ENCODE measurements at places on chromosomes 16 and 17. TPM values are rescaled to one million over a fixed set of nuclear protein-coding genes. Genes with fewer than 3 reads are reported as not detected.

Gene CLEC3A
- not detected for total RNA-seq

GRCh38 chr16:50460538-50461399 lies 87.4 kb upstream of the NKD1 start:
- no peak for DNase-seq

- DNase-seq, result no peak
These were observed 586 bp downstream of the UBALD2 start for GRCh38 chr17:76265624-76266243.

GRCh38 chr16:3095869-3096268 lies 3.2 kb downstream of the ZSCAN10 start:
- no peak for DNase-seq

DNA sequence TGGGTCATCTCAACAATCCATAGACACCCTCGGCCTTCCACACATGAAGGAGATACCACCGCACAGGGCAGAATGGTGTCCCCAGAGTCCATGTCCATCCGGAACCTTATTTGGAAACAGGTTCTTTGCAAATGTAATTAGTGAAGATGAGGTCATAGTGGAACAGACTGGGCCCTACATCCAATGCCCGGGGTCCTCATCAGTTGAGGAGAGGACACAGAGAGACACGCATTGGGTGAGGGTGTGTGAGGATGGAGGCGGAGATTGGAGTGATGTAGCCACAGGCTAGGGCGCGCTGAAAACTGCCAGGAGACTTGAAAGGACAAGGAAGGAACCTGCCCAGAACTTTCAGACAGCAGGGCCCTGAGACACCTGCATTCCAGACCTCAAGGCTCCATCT lies 169.4 kb downstream of the ENGASE start:
- no peak for DNase-seq

DNA sequence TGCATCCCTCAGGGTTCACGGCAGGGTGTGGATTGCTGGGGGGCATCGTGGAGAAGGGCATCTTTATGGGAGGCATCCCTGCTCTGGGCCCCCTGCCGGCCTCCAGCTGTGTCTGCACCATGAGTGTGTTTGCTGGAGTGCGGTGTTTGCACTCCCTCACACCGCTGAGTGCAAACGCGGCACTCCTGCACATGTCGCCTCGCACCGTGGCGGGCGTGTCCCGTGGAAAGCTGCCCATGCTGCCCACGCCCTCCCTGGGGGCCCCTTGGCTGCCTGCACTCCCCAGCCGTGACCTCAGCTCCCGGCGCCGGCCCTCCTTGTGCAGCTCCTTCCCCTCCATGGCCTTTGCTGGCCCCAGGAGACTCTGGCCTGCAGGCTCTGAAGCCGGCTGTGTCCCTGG lies 74.6 kb upstream of the ZNF750 start:
- DNase-seq, result no peak

DNA sequence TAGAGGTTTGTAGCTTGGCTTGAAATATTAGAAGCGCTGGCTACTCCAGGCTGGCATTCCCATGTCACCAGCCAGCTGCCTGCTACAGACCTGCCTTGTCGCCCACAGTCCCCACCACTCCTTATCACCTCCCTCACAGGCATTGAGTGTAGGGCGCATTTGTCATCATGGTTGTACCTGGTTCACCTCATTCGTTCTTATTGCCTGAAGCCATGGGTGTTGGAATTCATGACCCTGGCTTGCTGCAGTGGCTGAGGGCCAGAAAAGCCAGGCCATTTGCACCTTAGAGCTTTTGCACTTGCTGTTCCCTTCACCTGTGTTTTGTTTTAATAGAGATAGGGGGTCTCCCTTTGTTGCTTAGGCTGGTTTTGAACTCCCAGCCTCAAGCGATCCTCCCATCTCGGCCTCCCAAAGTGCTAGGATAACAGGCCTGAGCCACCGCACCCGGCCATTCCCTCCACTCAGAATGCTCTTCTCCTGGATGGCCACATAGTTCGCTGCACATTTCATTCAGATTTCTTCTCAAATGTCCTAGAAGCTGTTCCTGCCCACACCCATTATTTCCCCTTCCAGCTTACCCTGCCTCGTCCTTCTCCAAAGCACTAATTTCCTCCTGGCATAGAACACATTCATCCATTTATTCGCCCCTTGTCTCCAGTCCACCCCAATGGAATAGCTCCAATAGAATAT lies 97.6 kb downstream of the C16orf78 start:
- DNase-seq, result no peak

GRCh38 chr16:28285649-28286048 lies 6.7 kb upstream of the SBK1 start:
- no peak for DNase-seq

Gene WNK4
- total RNA-seq, result 0.33 TPM

DNA sequence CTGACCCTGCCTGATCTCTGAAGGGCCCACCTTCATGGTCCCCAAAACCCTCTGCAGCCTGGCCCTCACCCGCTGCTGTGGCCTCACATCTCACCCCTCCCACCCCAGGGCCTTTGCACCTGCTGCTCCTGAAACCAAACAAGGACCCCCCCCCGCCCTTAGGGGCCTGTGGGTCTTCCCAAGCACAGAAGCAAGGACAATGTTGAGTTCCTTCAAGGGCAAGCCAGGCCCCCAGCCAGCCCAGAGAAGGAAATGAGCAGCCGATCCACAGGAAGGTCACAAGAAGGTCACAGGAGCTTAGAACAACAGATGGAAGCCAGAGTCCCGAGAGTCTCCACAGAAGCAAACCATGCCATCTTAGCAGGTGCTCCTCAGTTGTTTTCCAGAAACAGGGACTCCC lies 493 bp upstream of the PDE6G start:
- no peak for DNase-seq

DNA sequence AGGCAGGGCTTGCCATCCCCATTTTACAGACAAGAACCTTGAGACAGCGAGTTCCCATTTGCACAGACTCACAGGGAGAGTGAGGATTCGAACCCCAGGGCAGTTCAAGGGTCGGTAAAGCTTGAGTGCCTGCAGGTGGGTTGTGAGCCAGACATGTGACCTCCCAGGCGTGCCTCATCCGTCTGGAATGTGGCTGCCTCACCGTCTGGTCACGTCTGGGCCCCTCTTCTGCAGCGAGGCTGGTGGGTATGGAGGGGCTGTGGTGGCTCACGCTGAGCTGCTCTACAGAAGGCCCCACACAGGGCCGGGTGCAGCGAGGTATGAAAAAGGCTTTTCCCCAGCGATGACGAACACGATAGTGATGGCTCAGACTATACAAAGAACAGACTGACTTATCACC lies 35.8 kb upstream of the LHX1 start:
- DNase-seq, result no peak

Gene FN3K
- 4.2 TPM for total RNA-seq

Gene PRSS8
- not detected for total RNA-seq

- DNase-seq, result no peak
These were observed 50.1 kb downstream of the TOM1L2 start for GRCh38 chr17:17922070-17922614.

GRCh38 chr17:335691-336090 lies 16.9 kb downstream of the RPH3AL start:
- no peak for DNase-seq

DNA sequence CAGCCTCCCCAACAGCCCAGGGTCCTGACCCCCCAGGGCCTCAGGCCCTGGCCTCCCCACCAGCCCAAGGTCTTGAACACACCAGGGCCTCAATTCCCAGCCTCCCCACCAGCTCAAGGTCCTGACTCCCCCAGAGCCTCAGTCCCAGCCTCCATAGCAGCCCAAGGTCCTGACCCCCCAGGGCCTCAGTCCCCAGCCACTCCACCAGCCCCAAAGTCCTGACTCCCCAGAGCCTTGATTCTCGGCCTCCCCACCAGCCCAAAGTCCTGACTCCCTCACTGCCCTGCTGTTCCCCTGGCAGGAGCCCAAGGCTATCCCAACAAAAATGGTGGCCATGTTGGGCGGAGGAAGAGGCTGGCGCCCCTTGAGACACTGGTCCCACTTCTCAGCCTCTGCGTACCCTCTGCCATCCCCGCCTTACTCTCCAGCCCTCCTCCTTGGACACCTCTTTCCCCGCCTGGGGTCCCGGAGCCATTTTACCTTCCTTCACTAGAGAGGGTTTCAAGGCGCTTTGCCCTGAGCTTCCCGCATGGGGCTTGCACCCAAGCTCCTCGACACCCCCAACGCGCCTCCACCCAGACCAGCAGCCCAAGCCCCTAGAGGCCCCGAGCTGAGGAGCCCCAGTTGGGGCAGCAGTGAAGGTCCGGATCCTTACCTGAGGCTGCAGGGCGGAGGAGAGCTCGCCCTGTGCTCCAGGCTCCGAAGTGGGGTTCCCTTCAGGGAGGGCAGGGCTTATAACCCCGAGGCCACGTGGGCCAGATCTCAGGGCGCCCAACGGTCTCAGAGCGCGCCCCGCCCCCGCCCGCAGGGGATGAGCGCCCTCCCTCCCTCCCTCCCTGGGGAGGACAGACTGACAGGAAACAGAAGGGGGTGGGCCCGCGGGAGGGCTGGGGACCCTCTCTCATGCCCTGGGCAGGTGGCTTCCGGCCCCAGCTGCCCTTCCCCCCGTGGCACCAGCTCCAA lies 3.5 kb upstream of the TSPOAP1 start:
- no peak for DNase-seq

DNA sequence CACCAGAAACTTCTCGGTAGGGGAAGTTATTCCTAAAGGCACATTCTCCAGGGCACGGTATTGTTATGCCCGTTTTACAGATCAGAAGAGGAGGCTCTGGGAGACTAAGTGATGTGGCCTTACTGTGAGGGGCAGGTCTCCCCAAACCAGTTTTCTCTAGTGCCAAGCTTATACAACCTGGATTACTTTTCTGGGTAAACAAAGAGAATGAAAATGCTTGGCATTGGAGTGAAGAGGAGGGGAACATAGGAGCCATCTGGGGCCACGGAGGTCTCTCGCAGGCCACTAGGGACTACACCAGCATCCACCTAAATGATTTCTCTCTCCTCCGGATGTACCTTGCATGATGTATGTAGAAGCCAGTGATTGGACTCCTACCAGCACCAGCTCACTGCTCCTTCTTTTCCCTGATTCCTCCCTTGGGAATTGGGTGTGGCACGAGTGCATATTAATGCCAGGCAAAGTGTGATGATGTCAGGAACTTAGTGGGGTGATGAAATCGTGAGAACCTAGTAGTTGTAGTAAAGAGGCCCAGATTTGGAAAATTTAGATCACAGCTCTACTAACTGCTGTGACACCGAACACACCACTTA lies 674 bp downstream of the TOM1L1 start:
- DNase-seq, result no peak

DNA sequence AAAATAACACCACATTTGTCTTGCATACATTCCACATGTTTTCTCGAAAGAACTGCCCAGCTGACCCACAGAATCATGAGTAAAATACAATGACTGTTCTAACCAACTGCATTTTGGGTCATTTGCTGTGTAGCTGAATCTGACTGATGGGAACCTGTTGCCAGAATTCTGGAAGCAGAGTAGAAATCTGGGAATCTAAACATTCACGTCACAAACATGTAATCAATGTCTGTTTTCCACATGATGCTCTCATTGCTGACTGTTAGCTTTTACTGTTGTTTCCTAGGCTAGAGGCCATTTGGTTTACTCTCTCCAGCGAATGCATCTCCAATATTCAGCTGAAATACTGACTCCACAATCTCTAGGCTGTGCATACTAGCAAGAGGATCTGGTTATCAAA lies 710.1 kb downstream of the KCNJ2 start:
- DNase-seq, result no peak

GRCh38 chr17:11950771-11951519 lies 46.3 kb downstream of the ZNF18 start:
- no peak for DNase-seq

DNA sequence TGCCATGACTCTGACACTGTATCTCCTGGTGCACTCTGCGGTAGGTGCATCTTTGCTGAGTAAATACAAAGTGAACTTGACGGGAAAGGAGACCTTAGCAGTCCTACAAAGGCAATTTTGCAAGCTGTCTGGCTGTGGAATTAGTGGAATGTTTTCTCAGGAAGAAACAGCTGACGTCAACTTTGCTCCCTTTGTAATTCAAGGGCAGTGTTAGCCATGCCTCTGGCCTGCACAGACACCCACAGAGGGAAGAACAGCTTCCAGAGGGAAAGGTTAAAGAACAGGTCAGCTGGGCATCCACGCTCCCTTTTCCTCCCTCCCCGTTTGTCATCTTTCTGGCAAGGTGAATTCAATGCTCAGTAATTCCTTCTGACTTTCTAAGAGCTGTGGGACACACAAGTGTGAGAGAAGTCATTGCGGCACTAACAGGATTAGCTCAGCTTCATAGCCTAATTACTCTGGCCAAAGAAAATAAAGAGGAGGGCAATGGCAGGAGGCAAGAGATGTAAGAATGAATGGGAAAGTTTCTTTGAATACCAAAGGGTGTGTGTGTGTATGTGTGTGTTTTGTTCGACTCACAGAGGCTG lies 476.9 kb upstream of the GOT2 start:
- DNase-seq, result peak; percentile 91

DNA sequence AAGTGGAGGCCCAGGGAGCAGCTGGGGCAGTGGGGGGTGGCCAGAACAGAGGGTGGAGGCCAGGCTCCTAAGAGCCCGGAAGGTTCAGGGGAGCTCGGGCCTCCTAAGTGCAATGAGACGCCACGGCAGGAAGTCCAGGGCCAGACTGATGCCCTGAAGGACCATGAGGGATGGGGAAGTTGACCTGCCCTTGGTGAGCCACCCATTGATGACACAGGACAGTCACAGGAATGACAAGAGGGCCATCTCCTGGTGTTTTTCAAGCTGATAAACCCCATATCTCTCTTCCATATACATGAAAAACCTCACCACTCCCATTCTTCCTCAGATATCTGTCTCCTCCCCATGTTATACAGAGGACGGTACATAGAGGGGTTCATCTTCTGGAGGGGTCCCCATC lies 5.8 kb upstream of the MRPL58 start:
- no peak for DNase-seq
